ENCODE measurements at places on chromosomes 5 and 9.

GRCh38 chr9:23663946-23664345 is 162.1 kb downstream of the ELAVL2 start:
- DNase-seq = no peak

GRCh38 chr5:150057996-150058395 is 28.4 kb downstream of the CSF1R start:
- no peak for DNase-seq

GRCh38 chr5:151696470-151697061 is 9.9 kb upstream of the SPARC start:
- no peak for DNase-seq

DNA sequence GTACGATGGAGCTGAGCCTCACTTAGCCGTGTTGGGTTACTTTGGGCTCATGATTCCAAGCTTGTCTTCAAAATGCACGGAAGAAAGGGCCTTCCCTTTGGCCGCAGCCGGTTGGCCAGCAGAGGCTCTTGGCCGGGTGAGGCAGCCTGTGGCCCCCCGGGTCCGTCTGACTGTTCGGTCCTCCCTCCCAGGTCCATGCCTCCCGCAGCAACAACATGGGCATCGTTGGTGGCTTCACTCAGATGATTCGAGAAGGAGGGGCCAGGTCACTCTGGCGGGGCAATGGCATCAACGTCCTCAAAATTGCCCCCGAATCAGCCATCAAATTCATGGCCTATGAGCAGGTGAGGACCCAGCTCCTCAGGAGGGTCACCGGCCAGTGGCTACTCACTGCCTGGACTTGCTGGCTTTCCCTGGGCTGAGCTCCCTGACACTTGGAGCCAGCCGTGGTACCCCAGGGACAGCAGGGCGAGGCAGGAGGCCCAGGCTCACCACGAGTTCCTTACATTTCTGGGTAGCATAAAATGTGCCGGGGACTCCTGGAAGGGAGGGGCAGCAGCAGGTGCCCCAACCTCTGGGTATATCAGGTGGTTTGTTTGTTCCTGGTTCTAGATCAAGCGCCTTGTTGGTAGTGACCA is 21.9 kb downstream of the PTGES2 start:
- no peak for DNase-seq

GRCh38 chr9:79425840-79426239 is 145.9 kb upstream of the TLE4 start:
- DNase-seq = no peak

GRCh38 chr5:100867039-100867562 is 36.0 kb downstream of the ST8SIA4 start:
- no peak for DNase-seq

DNA sequence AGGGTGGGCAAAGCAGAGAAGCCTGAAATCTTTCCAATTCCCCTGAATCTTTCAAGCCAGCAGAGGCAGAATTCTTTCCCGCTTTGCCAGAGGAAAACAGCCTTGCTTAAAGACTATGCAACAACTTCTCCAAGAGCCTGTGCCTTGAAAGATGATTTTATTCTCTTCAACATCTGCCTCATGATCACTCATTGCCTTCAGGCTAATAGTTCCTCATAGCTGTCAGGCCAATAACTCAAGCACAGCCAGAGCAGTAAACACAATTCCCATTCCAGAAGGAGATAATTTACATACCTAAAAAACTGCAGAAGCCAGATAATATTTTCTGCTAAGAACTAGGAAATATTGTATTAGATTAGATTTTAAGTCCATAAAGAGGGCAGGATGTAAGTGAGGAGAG is 92.3 kb upstream of the PUM3 start:
- DNase-seq = no peak

GRCh38 chr5:178177569-178177968 is 9.6 kb downstream of the GMCL2 start:
- DNase-seq = no peak

GRCh38 chr5:158658446-158659230 is 441.1 kb downstream of the EBF1 start:
- DNase-seq = no peak

DNA sequence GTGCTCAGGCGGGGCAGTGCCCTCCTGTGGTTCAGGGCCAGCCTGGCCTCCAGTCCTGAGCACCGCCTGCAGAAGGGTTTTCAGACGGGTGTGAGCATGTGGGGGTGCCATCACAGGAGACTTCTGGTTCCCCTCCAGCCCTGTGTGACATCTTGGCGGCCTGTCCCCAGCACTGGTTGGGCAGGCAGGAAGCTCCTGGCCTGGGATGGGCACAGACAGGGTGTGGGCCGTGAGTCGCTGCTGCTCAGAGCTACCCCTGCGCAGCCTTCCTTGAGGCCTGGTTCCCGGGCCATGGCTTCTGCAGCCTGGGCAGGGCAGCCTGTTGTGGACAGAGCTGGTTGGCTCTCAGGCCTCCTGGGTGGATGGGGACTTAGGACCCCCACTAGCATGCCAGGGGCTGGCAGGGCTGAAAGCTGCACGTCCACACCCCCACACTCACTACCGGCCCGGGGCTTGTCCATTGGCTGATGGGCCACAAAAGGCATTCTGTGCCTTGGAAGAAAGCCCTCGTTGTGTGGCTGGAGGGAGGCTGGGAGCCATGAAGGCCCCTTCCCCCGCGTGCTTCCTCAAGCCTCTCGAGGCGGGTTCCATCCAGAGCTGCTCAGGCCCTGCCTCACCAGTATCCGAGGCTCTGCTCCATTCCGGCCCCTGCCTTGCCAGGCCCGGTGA is 58.7 kb downstream of the RXRA start:
- no peak for DNase-seq

DNA sequence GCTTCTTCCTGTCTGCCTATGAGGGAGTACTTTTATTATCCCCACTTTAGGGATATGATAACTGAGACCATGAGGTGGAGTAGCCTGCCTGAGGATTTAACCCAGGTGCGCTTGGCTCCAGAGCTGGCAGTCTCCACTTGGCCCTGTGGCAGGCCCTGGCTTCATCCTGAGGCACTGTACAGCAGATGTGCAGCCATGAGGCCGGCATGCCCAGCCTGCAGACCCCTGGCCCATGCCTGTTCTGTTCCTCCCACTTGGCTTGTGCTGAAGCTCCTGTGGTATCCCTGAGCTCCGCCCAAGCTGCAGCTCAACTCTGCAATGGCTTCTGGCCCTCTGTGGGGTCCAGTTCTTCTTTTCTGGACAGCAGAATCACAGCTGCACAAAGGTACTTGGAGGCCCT is 31.8 kb upstream of the RAPGEF1 start:
- no peak for DNase-seq

GRCh38 chr5:167821669-167822068 is 469.8 kb upstream of the WWC1 start:
- no peak for DNase-seq

DNA sequence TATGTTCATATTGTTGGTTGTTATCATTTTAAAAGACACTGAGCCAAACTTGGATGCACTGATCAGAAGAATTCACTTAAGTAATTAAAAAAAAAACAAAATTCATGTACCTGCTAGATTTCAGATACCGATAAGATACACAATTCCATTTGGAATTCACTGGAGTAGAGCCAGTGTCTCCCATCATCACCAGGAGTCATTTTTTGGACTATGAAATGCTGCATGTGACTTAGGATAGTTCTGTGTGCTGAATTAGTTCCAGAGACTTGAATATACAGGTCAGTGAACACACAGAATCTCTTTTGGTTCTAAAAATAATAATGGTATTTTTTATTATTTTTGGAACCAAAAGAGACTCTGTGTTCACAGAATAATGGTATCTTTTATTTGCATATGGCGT is 482.6 kb upstream of the PIK3R1 start:
- DNase-seq = no peak

Measured in activated naive CD4-positive, alpha-beta T cell (primary cell).